ENCODE measurements at places on chromosomes 6 and 20.

DNA sequence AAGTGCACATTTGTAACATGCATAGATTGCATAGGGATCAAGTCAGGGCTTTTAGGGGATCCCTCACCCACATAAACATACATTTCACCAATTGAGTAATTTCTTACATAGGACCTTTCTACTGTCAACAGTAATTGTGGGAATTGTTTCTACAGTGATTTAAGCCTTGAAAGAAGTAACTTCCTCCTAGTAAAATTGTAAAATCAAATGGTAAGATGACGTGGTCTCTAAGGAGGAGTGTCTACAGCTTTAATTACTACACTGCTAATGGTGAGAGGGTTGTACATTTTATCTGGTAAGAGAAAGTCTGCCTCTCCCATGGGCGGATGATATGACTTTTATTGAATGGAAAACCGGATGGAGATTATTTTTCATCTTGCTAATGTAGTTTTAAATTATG, 98.0 kb downstream of the RPP40 start:
- DNase-seq = no peak

GRCh38 chr6:39515006-39515405, 192.5 kb upstream of the KCNK16 start:
- DNase-seq = no peak

- no peak for DNase-seq
Observed at GRCh38 chr20:63318391-63319163, 25.6 kb downstream of the COL20A1 start.

DNA sequence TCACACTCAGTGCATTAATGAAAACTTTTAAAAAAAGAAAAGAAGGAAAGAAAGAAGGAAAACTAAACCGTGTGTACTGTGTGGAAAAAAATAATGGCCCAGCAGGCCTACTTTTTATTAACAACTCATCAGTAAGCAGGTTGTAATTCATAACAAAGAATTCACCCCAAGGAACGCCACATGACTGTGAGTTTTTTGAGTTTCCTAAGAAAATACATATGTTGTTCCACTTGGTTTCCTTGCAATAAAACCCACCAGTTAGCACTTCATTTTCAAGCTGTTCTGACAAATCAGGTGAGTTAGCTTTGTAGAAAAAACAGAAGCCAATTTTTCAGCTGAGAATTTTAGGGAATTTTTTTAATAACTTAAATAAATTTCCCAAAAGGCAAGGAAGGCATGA, 259.3 kb upstream of the TBX18 start:
- DNase-seq = no peak

DNA sequence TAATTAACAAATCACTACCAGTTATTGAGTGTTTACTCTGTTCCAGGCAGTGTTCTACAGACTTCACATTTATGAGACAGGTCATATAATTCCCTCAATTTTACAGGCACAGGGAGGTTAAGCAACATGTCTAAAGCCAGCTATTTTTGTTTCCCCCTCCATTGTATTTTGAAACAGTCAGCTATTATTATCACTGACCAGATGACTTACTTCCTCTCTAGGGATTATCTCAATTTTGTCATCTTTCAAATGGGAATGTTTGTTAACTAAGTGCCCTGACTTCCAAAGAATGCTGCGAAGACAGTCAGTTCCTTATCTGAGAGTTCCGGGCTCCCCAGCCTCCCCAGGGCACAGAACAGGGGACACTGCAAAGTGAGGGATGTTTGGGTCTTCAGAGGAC, 5.6 kb upstream of the CNPY3 start:
- DNase-seq = no peak

DNA sequence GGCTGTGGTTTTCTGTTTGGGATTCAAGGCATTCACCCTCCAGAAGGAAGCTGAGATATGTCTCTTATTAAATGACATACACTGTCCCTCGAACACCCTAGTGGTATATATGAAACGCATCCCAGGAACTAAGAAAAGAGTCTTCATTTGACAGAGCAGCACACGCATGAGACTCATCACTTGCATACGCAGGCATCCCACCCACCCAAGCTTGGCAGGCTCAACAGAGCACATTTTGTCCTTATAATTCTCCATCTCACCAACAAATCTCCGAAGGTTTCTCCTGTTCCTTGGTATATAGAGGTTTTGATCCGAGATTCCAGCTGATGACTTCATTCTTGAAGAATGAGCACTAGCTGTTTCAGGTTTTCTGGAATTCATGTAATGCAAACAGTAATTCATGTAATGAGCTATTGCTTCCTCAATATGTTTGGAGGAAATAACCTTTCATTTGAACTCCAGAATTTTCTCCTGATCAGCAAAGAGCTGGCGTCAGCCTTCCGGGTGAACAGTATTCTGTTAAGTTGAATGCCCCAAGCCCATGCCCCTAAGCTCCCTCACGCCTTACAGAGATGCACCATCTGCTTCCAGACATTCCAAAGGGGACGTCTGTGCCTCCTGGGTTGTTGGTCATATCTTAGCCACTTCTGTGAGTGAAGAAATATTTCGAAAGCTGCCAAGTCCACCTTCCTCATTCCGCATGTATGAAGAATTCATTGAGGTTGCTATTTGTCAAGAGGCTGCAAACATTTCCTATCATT, 66.0 kb upstream of the CDH4 start:
- peak; percentile 91 for DNase-seq

- DNase-seq = peak; percentile 83
Observed at GRCh38 chr6:28585335-28585734, 59.7 kb downstream of the GPX5 start.

DNA sequence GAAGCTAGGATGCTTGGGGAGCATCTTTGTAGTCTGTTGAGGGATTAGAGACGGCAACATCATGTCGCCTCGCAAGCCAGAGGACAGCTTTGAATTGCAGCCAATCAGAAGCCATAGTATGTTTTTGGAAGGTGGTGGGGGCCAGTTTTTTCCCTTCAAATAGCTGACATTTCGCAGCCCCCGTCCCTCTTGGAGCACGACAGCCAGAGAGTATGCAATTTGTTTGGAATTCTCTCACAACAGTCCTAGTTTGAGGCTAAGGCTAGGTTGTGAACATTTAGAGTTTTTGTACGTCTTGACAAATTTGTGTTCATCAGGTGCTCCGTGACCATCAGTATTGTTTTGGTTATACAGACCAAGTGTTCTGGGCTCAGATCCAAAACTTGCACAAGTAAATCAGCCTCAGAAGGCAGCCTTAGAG, 83.3 kb downstream of the PLCB1 start:
- no peak for DNase-seq

GRCh38 chr6:113065611-113066010, 718.5 kb downstream of the RFPL4B start:
- no peak for DNase-seq

DNA sequence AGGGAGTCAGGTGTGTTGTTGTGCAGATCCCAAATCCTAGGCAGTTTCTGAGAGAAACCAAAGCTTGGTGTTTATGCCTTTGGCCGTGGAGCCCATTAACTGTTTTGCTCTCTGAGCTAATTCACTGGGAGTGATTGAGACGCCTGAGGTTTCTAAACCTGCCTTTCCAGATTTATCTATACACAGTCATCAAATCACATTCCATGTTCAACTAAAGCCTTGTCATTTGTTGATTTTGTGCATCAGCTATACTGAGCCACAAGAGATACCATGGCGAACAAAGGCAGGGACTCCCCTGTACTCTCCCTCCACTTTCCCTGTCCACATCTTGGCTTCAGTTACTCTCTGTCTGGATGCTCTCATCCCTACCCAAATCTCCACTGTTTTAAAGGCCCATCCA, 229.7 kb upstream of the PMEPA1 start:
- peak; percentile 64 for DNase-seq

- no peak for DNase-seq
Observed at GRCh38 chr6:26388014-26388413, 5.1 kb downstream of the BTN2A2 start.

- DNase-seq = no peak
Observed at GRCh38 chr6:5904532-5904931, 102.2 kb downstream of the NRN1 start.

DNA sequence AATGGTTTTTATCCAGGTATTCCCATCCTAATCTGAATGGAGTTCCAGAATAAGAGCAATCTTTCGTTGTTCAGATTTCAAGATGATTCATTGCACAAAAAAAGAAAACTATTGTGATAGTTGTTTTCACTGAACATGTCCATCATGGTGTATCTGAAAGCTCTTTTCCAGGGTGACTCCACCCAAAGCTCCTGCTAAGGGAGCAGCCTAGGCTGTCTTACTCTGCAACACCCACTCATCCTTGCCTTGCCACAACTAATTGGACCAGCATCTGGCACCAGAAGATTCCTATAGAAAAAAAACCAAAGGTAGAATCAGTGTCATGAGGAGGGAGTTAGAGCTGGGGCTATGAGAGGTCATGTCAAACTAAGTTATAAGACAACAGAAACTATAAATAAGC, 7.9 kb upstream of the SYNCRIP start:
- no peak for DNase-seq

DNA sequence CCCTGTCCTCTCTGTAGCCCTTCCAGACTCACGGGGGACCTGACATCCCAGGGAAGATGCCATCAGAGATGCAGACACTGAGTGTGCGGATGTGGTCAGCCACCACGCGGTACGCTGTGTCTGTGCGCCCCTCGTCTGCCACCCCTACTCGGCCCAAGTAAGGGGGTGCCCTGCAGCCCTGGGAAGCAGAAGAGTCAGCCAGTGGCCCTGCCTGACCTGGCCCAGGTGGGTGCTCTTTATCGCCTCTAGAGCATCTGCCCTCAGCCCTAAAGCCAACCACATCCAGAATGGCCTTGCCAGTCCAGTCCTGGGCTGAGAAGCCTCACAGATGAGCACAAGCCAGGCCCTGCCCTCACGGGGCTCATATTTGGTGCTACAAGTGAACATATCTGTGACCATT, 5.9 kb downstream of the AARS2 start:
- DNase-seq = no peak

DNA sequence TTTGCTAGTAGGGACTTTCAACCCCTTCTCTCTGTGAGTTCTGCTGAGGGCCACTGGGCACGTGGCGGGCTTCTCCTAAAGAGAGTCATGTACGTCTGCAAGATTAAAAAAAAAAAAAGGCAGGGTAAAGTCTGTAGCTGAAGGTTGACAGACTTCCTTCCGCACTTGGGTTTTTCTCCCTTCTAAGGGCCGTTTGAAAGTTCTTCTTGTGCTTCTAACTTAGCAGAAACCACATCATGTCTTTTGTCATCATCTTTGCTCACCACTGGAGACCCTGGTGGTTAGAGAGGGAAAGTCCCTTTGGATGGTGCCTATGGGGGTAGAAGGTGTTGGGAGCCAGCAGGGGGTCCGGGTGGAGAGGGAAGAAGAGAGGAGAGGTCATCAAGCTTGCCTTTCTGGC, 31.4 kb downstream of the PRDM1 start:
- no peak for DNase-seq

All from epithelial cell of esophagus (primary cell).